ENCODE measurements at places on chromosomes 1 and 21.

- DNase-seq: no peak
Measured at GRCh38 chr1:40740039-40740996, 43.3 kb upstream of the KCNQ4 start.

GRCh38 chr1:43851561-43852338 is 81.9 kb upstream of the ARTN start:
- no peak for DNase-seq

- DNase-seq: no peak
Measured at GRCh38 chr1:165999826-166000225, 167.0 kb downstream of the FAM78B start.

GRCh38 chr1:5707566-5708345 is 284.5 kb downstream of the NPHP4 start:
- DNase-seq: peak; percentile 19

DNA sequence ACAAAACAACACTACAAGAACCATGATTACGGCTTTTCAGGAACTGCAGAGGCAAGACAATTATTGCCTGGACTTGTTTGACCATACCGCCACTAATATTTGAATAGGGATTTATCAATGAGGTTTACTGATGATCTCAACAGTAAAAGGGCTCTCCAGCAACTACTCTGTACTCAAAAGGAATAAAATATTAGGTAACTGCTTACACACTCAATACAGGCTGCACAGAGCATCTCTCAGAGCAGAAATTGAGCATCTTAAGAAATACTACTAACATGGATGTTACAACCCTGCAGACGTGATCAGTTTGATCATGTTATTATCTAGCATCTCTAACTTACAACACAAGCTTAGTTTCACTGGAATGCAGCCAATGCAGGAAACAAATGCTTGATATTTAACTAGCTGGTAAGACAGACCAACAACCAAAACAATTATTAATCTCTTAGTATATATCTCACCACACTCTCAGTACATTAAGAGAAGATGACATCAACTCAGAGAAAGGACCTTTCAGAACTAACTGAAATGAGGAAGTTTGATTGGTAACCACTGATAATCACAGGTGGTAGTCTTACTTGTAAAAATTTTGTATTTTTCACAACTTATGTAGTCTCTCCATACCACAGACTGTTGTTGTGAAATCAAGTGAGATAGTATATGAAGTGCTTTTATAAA is 52.2 kb downstream of the PUM1 start:
- DNase-seq: no peak

GRCh38 chr1:109214695-109215623 is 1.2 kb downstream of the SARS1 start:
- DNase-seq: no peak

DNA sequence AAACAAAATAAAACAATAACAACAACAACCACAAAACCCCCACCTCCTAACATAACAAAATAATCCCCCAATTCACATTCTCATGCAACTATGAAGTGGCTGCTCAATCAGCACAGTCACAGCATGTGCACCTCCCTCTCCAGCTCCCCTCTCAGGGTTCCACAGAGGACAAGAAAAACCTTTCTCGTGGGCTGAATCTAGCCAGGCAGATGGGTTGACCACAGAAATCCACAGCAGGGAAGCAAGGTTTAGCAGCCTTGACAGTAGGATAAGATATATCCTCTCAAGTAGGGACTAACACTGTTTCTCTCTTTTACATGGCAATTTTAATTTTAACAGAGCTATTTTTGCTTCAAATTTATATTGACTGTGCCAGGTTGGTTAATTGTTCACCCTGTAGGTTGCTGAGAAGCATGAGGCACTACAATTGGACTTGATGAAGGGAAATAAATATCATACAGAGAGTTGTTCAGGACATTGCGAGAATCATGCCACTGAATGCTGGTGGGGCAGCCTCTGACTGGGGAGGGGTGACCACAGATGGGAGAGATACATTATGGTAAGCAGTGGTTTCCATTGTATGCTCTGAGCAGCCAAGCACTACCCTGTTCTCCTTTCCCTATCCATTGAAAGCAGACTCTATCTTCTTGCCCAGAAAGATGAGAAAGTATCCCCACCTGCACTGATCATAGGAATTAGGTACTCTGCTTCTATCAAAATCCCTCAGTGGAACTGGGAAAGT is 535.1 kb downstream of the DPYD start:
- no peak for DNase-seq

DNA sequence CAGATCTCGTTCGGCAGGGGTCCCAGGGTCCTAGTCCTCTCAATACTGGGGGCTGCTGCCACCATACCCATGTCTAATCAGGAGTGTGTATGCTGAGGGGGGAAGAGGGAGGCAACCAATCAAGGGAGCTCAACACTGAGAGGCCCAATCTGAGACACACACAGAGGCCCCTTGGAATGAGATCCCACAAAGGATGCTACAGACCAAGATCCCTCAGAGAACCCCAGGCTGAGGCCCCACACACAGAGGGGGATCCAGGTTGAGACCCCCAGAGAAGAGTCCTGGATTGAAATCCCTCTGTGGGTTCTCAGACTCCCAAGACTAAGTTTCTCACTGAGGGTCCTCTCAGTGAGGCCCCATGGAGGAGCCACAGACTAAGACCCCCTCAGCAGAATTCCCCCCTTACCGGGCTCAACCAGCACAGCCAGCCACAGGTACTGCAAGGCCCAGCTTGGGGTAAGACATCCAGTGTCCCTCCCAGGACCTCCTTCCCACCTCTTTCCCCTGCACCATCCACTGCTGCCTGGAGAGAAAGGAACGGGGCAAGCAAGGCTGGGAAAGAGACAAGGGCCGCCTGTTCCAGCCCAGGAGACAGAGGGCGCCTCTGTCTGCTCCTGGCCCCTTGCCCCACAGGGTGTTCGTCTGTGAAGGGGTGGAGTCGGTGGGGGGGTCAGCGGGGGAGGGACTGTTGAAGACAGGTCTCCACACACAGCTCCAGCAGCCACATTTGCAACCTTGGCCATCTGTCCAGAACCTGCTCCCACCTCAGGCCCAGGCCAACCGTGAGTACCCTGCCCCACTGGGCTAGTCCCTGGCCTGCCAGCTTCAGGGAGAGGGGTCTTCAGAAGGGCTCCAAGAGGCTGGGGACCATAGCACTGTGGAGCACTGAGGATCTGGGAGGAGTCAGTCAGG is at the start of gene S100A1:
TSS of gene S100A1 (plus strand) at position 720 of the 912 bp plus-strand sequence. CDS start 2,088 bp downstream, outside the sequence.
- DNase-seq: no peak

GRCh38 chr21:36630485-36631206 is 68.3 kb upstream of the SIM2 start:
- DNase-seq: no peak

DNA sequence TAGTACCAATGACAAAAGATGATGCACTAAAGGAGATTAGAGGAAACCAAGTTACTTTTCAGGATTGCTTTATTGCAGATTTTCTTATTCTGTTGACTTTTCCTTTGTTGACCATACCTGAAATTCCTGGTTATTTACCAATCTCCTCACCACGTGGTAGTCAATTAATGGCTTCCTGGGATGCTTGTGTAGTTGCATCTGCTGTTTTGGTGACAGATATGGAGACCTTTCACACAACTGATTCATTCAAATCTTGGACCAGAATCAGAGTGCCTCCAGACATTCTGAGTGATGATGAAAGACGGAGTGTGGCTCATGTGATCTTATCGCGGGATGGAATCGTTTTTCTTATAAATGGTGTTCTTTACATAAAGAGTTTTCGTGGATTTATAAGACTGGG is 91.3 kb downstream of the CATSPERE start:
- DNase-seq: no peak

- DNase-seq: no peak
Measured at GRCh38 chr1:169381162-169381561, 13.2 kb downstream of the BLZF1 start.

DNA sequence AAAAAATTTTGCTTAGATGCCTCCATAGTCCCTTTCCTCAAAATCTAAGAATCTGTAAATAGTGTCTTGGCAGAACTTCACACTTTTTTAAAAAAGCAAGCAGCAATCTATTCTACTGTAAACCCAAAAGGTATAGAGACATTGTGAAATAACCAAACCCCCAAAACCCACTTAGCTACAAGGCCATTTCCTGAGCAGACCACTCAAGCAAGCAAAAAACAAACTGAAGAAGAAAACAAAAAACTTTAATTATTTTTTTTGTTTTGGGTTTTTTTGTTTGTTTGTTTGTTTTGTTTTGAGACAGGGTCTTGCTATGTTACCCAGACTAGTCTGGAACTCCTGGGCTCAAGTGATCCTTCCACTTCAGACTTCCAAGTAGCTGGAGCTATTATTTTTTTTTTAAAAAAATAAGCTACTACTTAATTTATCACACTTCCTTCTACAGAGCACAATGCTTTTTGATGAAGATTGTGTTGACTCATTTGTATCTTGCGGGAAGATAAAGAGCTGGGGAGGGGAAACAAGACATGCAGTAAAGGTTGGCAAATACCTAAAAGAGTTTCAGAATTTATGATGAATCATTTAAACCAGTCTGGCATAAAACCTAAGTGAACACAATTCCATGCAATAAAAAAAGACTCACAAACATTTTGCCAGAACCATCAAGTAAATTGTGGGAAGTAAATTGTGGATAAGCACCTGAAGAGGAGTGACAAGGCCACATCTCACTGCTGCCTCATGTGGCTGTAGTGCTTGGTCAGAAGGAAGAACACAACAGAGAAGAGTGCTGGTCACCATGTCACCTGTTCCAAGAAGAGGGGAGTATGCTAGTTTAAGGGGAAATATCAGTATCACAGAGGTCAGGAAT is 2.7 kb upstream of the PTPN22 start:
- DNase-seq: no peak

GRCh38 chr1:153550398-153550758 is 1.3 kb upstream of the S100A3 start:
- no peak for DNase-seq

DNA sequence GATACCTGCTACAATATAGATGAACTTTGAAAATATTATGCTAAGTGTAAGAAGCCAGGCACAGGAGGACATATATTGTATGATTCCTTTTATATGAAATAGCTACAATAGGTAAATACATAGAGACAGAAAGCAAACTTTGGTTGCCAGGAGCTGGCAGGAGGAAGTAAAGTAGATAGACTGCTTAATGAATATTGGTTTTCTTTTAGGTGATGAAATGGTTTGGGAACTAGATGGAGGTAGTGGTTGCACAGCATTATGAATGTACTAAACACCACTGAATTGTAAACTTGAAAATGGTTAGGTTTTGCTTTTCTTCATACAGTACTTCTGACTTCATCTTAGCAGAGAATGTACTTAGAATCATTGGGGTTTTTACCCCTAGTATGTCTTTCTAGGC is 21.5 kb downstream of the ABCB10 start:
- DNase-seq: no peak

- no peak for DNase-seq
Measured at GRCh38 chr1:153578936-153579335, 13.3 kb upstream of the S100A2 start.

DNA sequence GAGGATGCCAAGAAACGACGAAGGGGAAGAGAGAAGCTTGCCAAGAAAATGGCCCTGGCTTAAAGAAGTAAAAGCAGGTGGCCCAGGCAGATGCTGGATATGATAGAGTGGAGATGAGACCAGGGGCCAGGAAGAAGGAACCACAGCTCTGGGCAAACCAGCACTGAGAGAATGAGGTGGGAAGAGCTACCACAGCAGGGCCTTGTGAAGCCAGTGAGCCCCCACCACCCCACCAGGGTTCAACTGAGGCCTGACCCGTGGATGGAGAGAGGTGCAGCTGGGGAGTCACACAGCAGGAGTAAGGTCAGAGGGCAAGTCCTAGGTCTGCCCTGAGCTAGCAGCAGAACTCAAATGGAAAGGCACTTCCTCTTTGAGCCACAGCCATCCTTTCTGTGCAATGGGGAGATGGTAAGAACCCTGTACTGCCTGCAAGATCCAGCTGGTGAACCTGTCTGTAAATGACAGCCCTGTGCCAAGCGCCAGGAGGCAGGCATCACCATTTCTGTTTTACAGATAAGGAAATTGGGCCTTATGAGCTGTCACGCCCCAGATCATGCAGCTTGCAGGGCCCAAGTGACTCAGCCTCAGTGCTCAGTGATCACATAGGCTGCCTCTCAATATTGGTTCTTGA is 8.5 kb downstream of the SH3BGRL3 start:
- DNase-seq: no peak

DNA sequence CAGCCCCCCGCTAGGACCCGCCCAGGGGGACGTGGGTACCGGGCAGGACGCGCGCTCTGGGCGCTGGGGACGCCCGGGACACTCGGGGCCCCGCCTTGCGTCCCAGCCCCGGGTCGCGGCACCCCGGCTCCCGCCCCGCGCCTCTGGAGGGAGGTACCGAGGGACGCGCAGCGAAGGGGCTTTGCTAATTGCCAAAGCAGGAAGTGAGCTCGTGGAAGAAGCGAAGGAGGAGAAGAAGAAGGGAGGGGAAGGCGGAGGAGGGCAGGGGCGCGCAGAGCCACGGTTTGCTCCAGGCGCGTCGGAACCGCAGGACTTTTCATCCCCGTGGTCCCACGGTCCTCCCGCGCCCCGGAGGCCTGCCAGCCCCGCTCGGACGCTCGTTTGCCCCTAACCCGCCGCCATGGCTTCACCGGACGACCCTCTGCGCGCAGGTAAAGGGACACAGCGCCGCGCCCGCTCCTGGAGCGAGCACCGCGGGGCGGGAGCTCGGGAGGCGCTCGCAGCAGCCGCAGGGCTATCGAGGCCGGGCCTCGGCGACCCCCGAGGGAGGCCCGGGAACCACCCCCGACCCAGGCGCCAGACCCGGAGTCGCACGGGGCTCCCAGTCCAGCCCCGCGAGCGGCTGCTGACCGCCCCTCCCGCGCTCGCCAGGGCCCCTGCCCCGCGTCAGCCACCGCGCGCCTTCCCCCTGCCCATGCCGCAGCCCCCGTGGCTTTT is 1.3 kb downstream of the EDARADD start:
- peak; percentile 48 for DNase-seq

DNA sequence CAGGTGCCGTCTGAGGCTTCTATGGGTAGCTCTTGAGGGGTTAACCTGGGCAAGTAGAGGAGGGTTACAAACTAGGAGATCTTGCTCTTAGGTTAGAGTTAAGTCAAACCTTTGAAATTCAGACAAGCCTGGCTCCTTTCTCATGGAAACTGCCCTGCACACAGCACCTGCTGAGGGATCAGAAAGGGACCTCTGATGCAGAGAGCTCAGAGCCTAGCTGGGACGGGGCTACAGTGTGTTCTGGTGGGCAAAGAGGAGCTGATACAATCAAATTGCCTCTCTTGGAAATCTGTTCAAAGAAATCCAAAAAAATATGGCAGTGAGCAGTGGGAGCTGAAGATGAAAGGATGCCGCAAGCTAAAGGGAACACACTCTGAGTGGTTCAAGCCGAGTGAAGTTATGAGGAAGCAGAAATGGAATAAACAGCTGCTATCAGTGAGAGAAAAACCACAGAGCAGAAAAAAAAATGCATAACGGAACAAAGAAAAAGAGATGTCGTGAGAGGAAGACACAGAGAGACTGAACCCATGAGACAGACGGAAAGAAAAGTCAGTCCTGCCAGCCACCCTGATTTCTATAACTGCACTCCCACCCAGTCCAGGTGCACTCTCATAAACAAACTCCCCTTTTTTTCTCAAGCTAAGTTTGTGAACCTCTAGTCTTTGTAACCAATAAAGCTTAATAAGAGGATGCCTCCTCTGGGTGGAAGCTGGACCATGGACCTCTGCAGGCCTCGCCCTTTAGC is 26.6 kb downstream of the PAFAH2 start:
- no peak for DNase-seq

- no peak for DNase-seq
Measured at GRCh38 chr1:23810818-23811540, 10.4 kb upstream of the GALE start.
